ENCODE measurements at places on chromosomes 1 and 21.

DNA sequence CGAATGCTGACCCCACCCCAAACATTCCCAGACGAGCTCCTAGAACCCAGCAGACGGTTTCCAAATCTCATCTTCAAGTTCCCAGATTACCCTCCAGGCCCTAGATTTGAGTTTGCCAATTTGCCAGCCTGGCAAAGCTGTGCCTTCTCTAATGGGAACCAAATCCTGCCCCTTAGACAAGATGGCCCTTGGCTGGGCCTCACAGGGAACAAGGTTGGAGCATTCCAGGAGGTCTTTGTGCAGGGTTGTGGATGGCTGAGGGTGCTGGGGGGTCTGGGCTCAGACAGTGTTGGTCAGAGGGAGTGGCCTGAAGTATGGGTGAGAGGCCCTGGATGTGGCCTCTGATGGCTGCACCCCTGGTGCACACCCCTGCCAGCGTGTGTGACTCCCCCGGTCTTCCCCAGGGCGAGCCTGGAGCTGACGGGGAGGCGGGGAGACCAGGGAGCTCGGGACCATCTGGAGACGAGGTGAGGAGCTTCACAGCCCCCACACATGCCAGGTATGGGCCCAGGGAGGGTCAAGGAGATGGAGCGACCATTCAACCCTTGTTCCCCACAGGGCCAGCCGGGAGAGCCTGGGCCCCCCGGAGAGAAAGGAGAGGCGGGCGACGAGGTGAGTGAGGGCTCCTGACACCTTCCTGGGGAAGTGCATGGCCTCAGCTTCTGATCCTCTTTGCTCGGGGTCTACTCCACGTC, 10.2 kb downstream of the COL6A1 start:
- DNase-seq: no peak

DNA sequence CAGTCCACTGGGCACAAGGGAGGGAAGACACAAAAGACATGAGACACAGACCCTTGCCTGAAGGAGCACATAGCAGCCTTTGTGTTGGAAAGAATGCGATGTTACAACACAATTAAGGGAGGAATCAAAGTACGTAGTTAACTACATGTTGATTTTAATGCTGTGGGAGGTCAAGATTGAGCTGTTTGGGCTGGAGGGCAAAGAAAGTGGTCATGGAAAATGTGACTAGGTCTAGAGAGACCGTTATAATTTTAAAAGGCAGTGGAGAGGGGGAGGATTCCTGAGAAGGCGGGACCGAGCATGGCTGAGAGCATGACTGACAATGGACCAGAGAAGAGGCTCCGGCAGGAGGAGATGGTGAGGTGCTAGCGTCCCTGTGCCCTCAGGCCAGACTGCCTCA, 111.8 kb upstream of the ATP1A1 start:
- DNase-seq: no peak

DNA sequence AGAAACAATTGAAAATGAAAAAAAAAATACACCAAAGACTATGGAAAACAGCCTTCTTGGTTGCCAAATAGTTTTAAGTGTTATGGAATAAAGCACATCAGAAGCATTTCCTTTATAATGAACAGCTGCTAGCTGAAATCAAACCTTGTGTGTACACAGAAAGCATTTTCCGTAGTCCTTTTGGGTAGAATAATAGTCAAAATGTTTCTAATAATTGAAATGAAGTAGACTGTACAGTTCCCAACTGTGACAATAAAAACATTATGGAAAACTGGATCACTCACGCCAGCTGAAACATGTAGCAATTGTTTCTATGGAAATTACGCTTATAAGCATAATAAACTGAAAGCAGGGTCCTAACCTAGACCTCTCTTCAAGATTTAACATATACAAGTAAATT, 856.3 kb upstream of the B3GALT2 start:
- no peak for DNase-seq

- DNase-seq: no peak
These were observed 52.5 kb upstream of the USH2A start for GRCh38 chr1:216475659-216476276.

DNA sequence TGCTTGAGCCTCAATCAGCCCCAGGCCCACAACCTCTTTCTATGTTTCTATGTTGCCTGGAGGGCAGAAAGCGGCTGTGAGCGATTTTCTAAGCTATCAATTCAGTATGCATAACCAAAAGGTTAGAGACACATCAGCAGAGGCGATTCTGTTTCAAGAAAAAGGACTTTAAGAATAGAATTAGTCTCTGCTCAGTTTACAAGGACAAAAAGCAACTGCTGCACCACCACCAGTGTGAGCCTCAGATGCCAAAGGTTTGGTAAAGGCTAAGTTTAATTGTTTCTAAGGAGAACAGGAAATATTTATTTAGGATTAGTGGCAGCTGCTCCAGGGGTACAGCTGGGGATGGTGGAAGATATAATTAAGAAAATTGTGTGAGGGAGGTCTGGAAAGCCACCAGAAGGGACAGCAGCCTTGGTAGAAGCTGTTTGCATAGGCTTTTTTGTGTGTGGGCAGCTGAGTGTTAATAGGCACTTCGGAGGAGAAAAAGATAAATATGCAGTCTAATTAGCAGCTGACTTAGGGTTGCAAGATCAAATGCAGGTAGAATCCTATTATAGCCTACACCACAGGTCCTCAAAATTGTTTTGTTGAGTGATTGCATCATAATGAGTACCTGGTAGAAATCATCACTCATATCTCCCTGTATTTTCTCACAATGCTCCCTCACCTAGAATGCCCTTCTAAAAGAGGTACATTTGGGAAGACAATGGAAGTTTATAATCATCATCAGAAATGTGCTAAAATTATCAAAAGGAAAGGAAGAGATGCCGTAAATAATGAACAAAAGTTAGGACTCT, 35.8 kb downstream of the ZC3H11B start:
- DNase-seq: peak; percentile 97

- no peak for DNase-seq
These were observed 137.2 kb downstream of the DHRS3 start for GRCh38 chr1:12480748-12481362.

GRCh38 chr1:198880397-198880796, 241.6 kb downstream of the PTPRC start:
- no peak for DNase-seq

- DNase-seq: no peak
These were observed 62.8 kb upstream of the SCCPDH start for GRCh38 chr1:246661451-246661850.

- no peak for DNase-seq
These were observed 359.5 kb upstream of the PLXNA2 start for GRCh38 chr1:208603721-208604120.

GRCh38 chr1:47951545-47952235, 45.5 kb downstream of the TRABD2B start:
- no peak for DNase-seq

DNA sequence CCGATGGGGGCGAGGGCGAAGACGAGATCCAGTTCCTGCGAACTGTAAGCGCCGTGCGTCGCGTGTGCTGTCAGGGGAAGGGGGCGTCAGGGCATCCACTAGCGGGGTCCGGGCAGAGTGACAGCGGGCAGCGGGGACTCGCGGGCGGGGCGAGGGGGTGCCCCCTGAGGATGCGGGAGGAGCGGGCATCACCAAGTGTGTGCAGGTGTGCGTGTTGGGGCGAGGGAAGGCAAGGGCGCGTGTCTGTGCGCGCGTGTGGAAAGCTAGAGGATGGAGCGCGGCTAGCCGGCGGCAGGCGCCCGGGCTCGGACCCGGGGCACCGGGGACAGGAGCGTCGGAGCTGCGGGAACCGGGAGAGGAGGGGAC, 525 bp downstream of the RYR2 start:
- DNase-seq: no peak

DNA sequence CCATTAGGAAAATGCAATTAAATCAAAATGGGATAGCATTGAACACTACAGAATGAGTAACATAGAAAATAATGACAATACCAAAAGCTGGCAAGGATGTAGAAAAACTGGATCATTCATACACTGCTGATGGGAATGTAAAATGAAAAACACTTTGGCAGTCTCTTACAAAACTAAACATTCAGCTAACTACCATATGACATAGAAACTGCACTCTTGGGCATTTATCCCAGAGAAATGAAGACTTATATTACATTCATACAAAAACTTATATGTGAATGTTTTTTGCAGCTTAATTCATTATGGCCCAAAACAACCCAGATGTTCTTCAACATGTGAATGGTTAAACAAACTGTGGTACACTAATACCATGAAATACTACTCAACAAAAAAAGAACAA, 66.4 kb downstream of the ANKRD13C start:
- DNase-seq: no peak

- DNase-seq: no peak
These were observed 25.9 kb upstream of the TARDBP start for GRCh38 chr1:10986525-10986890.

DNA sequence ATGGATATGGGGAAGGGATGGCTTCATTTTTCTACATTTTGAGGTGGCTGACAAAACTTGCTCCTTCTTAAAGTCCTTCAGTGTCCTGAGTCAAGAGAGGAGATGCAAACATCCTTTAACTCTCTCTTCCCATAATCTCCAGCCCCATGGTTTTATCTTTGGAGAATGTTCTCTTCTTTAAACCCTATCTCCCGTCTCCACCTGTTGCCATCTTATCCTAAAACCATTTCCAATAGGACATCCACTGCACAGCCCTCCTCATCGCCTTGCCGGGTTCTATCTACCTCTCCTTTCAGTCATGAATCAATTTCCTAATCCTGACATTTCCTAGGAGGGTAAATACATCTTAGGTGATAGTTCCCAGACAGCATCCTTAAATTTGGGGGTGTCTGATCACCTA, 44.2 kb upstream of the KCNE2 start:
- no peak for DNase-seq

DNA sequence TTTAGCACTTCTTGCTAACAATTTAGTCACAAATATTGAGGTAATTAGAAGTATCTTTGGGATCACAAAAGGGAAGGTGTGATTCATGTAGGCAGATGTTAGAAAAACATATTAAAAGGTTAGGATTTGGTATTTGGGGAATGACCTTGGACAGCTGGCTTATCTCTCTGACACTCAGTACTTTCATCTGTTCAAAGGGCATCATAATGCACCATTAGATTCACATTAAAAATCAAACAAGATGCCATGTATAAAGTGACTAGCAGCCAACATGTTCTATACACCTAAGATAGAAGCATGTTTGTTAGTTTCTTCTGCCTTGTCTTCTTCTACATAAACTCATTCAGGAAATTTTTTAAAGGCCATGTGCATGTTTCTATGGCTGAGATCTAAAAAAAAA, 56.5 kb upstream of the ESRRG start:
- no peak for DNase-seq

DNA sequence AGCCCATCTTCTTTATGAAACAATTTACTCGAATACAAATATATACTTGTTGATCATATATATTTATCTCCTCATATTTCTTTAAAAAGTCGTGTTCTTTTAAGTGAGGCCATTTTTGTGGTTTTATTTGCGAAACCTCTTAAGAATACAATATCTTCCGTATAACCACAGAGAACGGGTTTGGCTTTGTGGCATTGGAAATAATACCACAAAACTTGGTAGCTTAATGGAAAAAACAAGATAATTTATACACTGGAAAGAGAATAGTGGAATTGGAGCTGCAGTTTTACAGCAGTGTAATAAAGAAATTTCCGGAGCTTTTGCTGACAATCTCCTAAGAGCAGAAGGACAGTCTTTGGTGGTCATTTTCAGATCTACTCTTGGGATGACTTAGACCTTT, 29.4 kb downstream of the PTGFR start:
- no peak for DNase-seq

DNA sequence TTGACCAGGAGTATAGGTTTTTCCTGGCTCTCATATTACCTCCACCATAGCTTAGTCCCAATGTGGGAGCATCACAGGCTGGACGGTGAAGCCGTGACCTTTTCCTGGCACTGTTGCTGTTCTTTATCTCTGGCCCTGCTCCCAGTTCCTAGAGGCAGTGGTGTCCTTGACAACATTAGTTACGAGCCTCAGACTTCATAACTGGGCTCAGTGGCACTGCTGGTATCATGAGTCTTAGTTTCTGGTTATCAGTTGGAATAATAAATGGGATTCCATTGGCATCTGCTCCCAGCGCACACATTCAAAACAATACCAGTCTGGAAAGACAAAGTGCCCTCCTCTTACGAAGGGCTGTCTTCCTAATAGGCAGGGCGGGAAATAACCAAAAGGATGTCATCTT, 8.0 kb downstream of the RNPEP start:
- no peak for DNase-seq

GRCh38 chr1:143497374-143497747, 474.4 kb downstream of the FAM72C start:
- no peak for DNase-seq

DNA sequence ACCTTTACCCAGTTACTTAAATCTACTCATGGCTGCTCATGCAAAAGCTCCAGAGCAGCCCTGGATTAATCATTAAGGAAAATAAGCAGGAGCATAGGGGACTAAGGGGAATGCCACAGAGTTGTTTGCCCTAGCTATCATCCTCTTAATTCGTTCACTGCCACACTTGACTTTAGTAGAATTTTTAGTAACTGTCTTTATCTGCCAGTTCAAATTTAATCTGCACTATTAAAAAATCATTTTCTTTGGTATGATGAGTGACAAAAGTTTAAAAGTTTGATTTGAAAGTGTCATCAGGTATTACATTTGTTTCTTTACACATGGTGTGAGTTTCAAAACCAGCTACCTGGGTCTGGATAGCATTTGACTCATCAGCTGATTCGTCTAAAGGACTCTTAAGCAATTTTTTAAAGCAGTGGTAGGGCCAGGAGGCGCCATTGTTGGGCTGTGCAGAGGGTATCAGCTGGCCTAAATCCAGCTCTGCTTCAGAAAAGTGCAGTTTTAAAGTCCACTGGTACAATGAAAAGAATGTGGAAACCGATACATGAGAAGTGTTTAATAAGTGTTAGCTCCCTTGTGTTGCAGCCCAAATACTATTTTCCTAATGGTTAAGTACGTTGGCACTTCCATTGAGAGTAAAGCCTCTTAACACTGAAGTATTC, 69.9 kb upstream of the DR1 start:
- no peak for DNase-seq

- DNase-seq: no peak
These were observed 16.1 kb upstream of the XPR1 start for GRCh38 chr1:180615493-180616290.

DNA sequence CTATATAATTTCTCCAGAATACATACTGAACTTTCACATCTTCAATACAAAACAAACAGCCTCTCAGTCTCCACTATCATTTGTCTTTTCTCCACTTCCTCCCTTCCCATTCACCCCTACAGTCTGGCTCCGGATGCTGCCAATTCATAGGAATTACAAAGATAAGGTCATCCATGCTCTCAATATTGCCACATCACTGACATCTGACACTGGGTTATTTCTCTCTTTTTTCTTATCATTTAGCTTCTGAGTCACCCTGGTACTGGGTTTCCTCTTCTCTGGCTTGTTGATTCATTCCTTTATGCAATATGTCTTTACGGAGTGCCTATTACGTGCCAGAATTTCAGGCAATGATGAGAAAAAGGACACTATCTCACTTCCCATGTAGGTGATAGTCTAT, 3.1 kb upstream of the SH3BP5L start:
- DNase-seq: no peak

Data from NCI-H2081 treated with DMSO at 0.1 percent for 48 hours (cell line).